GM19239 (cell line): ENCODE measurements at places on chromosomes 6 and 20.
A peak's percentile ranks its signal among the peaks of the same experiment; 100 is the strongest.

GRCh38 chr6:142207265-142207877 lies 60.3 kb downstream of the VTA1 start:
- no peak for DNase-seq

DNA sequence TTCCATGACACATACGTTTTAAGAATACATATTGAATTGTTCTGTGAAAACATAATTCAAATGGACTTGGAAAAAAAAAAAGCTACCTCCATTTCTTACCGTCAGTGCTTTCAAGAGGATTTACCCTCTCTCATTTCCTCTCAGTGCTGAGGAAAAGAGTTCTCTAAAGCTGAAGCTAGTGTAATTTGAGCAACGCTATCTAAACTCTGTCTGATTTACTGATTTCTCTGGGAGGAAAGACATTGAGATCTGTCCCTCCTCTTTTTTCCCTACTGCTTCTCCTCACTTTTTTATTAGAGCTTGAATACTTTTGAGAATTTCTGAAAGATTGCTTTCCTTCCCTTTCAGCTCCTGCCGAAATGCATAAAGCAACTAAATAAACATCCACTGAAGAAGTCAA lies 41.2 kb upstream of the GRIK2 start:
- no peak for DNase-seq

GRCh38 chr6:53822401-53823125 lies 27.8 kb downstream of the LRRC1 start:
- no peak for DNase-seq

GRCh38 chr6:107319906-107320530 lies 139.3 kb downstream of the PDSS2 start:
- no peak for DNase-seq

DNA sequence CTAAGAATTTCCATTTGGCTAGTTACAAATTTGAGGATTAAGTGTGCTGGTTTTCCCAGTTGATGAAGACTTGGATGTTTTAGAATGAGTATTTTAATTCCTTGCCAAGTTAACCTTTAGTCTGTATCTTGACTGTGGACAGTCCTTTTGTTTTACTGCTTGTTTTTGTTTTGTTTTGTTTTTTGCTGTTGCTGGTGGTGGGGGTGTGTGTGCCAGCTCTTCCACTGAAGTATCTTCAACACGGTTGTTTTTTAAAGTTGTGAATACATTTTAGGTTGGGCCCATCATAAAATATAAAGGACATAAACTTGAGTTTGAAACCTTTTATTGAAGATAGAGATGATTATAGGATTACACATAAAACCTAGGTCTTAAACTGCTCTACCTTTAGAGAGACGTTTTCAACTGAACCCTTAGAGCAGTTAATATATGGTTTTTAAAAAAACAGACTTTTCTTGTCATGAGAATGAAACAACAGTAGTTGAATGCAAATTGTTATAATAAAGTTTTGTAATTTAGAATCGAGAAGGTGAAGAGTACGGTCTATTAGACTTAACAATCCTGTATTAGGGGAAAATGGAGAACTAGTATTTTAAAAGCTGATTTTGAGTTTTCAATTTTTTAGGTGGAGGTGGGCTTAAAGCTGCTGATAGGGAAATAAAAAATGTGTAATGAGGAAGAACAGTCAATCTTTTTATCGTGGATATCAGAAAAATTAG lies 4.0 kb downstream of the QKI start:
- DNase-seq: no peak

GRCh38 chr6:144248476-144249301 lies 36.4 kb upstream of the UTRN start:
- DNase-seq: no peak

DNA sequence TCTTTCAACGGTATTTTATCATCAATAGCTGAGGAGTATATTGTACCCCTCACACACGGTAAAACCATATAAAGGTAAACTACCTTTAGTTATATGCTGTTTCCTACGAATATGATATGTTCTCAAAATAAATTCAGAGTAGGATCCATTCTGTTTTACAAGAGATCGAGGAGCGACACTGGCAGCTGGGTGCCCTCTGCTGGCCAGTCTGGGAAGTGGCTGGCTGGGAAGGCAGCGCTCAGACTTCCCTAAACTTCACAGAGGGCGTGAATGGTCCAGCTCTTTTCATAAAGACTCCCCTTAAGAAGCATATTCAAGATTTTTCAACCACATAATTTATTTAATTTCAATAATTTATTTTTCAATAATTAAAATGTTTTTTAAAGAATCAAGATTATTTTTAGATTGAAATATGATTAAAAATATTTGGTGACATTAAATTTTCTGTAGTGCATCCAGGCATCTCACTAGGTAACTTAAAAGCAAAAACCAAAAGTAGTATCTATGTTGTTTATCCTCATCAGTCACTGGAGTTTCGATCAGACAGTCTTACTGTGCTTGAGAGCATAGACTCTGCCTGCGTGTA lies 187.5 kb upstream of the PDE10A start:
- DNase-seq: peak; percentile 76
